NCI-H748 treated with DMSO at 0.1 percent for 48 hours (cell line): ENCODE measurements at places on chromosomes 12 and 14.

GRCh38 chr12:52837781-52838608 is 3.9 kb upstream of the KRT79 start:
- no peak for DNase-seq

GRCh38 chr14:67756496-67756895 is 54.8 kb downstream of the RDH12 start:
- DNase-seq: no peak

- no peak for DNase-seq
Measured at GRCh38 chr14:89736881-89737280, 217.6 kb downstream of the EFCAB11 start.

DNA sequence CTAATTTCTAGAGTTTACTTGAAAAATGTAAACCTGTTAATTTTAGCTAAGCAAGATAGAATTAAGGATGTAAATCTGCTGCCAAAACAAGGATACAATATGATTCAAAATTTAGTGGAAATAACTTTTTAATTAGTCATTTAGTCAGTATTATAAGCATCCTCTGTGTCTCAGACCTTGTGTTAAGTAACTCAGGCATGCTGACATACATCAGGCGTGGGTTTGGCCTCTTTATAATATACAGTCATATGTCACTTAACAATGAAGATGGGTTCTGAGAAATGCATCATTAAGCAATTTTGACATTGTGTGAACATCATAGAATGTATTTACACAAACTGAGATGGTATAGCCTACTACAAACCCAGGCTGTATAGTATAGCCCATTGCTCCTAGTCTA is 386.9 kb downstream of the ZFP36L1 start:
- no peak for DNase-seq

DNA sequence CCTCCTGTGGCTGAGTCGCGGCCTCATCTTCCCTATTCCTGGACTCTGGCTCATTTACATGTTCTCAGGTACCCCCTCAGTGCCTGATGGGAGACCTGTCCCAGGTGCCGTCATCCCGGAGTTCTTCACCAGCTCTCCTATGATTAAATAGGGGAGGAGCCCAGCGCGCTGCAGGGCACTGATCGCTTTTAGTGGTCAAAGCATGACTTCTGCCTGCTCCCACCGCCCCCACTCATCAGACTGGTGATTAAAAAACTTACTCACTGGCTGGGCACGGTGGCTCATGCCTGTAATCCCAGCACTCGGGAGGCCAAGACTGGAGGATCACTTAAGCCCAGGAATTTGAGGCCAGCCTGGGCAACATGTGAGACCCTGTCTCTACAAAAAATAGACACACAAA is 85.9 kb downstream of the FOXN4 start:
- no peak for DNase-seq

DNA sequence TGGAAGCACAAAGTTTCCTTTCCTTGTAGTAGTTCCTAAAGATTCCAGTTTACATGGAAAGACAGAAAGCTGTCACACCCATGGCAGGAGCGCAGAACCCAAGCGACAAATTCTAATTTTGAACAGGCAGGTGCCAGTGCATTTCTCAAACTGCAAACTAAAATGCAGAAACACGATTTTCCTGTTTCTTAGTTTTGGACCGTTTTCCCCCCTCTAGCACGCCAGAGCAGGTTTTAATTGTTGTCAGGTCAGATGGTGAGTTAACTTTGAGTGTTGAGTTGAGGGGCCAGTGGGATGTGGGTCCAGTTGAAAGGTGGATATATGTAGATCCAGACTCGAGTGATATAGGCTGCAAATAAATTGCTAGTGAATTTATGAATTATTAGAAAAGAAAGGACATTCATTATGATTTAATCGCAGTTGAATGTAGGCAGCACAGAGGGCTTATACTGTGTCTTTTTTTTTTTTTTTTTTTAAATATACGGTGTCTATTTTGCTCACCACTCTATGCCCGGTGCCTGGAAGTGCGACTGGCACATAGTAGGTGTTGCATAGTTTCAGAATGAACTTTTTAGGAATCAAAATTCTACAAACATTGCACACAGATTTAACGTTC is 909 bp upstream of the ETFBKMT start:
- no peak for DNase-seq

DNA sequence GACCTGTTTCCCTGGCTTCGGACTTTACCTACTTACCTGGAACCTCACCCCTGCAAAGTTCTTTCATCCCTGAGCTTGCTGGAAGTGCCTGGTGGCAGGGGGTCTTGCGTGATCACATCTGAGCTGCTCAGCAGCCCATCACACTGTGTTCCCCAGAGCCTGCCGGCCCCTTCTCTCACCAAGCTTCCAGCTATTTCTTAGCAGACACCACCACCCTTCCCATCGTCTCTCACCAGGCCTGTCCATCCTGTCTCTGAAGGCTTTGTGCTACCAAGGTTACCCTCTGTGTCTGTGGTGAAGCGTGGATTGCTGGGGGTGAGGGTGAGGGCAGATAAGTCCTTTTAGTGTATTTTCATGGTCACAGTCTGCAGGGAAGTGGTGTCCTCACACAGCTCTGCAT is 78.8 kb upstream of the NRXN3 start:
- DNase-seq: no peak

DNA sequence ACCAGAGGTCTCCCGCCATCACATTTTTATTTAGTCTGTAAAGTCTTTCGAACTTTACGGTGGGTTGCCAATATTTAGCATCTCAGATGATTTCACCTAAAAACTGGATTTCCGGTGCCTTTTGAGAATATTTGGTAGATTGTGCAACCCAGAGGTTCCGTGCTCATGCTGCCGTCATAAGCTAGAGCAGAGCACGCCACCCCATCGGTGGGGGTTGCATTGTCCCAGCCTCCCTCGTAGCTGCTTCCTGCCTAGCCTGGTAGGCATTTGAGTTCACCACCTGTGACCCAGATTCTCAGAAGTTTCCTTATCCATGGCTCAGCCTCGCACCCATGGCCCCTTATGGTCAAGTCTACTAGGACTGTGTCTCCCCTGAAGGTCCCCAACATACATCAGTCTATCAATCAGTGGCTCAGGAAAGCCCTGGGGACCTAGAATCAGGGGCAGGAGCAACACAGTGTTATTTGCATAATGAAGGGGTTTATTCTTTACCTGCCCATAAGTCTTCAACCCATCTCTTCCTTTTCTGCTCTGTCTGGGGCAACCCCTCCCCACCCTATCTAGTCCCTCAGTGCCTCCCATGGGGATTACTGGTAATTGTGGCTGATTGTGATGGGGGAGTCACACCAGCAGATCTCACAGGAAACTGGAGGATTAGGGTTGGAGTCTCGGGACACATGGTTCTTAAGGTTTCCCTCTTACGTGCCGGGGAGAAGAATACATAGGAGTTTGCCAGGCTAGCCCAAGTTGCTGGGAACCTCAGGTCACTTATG is 152.3 kb downstream of the PHETA1 start:
- no peak for DNase-seq

GRCh38 chr12:130201037-130201436 is 38.8 kb downstream of the FZD10 start:
- no peak for DNase-seq

- peak; percentile 38 for DNase-seq
Measured at GRCh38 chr12:67355428-67356379, 86.5 kb downstream of the CAND1 start.

DNA sequence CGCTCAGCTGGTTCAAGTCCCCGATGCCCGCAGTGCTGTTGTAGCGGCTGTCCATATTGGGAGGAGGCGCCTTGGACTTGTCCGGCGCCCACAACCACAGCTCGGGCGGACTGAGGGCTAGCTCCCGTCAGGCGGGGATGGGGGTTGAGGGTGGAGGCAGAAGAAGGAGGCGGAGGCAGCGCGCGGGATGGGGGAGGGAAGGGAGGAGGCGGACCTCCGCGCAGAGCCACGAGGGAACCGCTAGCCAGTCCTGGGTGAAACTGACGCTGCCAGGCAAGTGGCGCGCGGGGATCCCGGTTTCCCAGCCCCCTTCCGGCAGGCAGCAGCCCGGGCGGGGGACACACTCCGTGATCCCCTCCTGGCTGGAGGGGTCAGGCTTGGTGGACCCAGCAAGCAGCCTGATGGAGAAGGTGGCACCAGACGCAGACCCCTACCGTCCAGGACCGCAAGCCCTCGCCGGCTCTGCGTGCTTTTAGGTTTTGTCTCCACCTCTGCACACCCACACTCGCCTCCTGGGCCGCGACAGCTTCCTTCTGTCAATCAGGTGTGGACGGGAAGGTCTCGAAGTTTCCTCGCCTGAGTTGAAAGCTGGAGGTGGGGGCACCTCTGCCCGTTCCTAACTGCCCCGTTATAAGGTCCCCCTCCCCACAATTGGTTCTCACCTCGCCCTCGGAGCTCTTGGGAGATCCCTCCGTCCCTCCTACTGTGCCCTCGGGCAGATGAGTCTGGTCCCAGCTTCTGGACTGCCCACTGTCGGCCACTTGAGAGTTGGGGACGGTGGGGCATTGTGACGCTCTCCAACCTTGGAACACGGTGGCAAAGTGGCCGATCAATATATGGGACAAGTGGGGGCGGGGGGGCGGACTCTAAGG is at the start of gene CPNE8:
TSS of gene CPNE8 (minus strand) at position 112 of the 872 bp plus-strand sequence. CDS start at position 55, 57 bp downstream.
- DNase-seq: no peak

GRCh38 chr14:63840981-63841380 is 11.8 kb upstream of the SYNE2 start:
- no peak for DNase-seq

GRCh38 chr12:13253966-13254760 is 57.6 kb downstream of the EMP1 start:
- no peak for DNase-seq

- DNase-seq: peak; percentile 83
Measured at GRCh38 chr12:96720363-96720705, 186.7 kb upstream of the NEDD1 start.

DNA sequence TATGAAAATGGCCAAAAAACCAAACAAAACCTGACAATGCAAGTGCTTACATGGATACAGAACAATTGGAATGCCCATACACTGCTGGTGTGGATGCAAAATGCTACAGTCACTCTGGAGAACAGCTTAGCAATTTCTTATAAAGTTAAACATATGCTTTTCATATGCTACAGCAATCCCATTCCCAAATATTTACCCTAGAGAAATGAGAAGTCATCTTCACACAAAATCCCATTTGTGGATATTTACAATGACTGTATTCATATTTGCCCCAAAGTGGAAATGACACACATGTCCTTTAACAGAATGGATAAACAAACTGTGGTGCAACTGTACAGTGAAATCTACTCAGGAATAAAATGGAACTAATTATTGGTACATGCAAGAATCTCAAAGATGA is 20.4 kb downstream of the SAV1 start:
- DNase-seq: no peak

GRCh38 chr12:128643155-128643554 is 180.6 kb downstream of the SLC15A4 start:
- no peak for DNase-seq

- DNase-seq: no peak
Measured at GRCh38 chr12:130204541-130204953, 42.3 kb downstream of the FZD10 start.

- no peak for DNase-seq
Measured at GRCh38 chr14:74551431-74552371, 58.1 kb downstream of the ISCA2 start.

DNA sequence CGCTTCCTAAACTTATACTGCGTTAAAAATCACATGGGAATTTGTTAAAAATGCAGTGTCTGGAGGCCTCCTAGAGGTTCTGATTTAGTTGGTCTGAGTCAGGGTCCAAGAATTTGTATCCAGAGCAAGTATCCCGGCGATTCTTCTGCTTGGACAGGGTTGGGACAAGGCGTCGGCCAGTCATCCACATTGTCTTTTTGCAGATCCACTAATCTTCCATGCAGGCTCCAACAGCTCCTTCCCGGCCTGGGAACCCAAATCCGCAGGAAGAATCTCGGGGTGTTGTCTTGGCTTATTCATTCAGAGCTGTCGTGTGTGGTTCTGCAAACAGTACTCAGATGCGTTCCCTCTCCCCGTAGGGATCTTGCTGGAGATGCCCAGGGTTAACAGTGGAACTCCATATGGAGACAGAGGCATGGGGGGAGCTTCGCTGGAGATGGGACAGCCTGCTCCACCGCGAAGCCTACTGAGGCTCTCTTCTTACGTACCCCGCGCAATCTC is 25.3 kb downstream of the GPRC5D start:
- no peak for DNase-seq

DNA sequence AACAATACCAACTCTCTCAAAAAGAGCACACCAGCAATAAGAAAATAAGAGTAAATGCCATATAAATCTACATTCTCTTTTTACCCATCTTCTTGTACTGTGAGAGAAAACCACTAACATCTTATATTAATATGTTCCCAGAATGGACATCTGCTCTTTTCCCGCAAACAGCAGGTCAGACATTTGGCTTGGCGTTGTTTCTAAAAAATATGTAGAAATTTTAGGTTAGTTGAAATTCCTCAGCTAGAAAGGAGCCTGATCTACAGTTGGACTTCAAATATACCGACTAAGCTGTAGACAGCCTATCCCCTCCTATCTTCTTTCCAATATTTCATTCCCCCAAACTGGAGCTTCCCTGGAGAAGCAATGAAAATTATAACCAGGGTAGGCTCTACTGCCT is 88.7 kb downstream of the PPP2R5E start:
- DNase-seq: no peak

DNA sequence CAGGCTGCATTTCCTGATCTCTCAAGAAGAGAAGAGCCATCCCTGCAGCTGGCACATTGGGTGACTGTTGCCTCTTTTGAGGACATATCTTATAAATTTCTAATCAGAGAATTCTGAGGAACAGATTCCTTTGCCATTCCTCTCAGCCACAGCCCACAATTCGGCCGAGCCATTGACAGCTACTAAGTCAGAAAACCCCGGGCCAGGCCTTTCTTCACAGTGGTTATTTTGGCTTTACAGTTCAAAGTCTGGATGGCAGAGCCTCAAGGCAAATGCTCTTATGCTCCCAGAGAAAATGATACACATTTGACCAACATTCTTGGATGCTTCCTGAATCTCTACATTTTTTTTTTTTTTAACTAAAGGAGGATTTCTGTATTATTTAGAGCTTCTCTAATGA is 138.4 kb upstream of the FRMD6 start:
- no peak for DNase-seq

- no peak for DNase-seq
Measured at GRCh38 chr14:71231521-71232393, 324.5 kb downstream of the PCNX1 start.

DNA sequence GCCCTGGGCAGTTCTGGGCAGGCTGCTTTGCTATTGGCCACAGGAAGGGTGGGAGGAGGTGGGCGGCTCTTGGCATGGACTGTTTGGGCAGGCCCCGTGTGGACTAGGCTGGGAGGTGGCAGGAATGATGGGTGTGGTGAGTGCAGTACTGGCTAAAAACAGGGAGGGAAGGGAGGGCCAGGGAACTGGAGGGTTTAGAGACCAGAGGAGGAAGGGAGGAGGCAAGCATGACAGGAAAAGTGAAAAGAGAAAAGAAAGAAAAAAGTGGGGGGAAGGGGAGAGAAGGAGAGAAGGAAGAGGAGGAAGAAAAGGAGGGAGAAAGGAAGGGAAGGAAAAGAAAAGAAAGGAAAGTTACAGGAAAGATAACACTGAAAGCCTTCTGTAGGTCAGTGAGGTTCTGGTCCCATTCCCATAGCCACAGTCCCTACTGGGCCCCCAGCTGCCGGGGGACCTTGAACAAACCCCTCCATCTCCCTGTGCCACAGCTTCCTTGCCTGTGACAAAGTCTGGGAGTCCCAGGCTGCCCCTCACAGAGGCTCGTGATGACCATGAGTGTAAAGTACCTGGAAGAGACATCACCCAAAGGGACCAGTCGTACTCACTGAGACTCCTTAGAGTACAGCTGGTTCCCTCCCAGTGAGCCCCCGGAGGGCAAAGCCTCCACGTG is 1.1 kb upstream of the C14orf132 start:
- peak; percentile 15 for DNase-seq
